ENCODE measurements at places on chromosomes 1 and 21. TPM values are rescaled to one million over a fixed set of nuclear protein-coding genes. Genes with fewer than 3 reads are reported as not detected.

The HMCN1 gene
- 0.27 TPM for total RNA-seq

The PLXNA2 gene
- 1.1 TPM for total RNA-seq

The CENPL gene
- total RNA-seq = 14.8 TPM

The MSH4 gene
- not detected for total RNA-seq

The SPRR2G gene
- not detected for total RNA-seq

The GJB4 gene
- 0.13 TPM for total RNA-seq

The SPRR2D gene
- total RNA-seq = not detected

The ITLN2 gene
- not detected for total RNA-seq

The BRINP2 gene
- total RNA-seq = 0.43 TPM

The TTC22 gene
- not detected for total RNA-seq

The SPAG17 gene
- not detected for total RNA-seq

The LCE1D gene
- not detected for total RNA-seq

The SH2D2A gene
- total RNA-seq = 2.1 TPM

The TNNT2 gene
- total RNA-seq = not detected
